Stimulated activated CD8-positive, alpha-beta memory T cell treated with anti-CD3 and anti-CD28 coated beads, Interleukin-2, amount 100 ng/mL, for 1 hour (primary cell): ENCODE measurements at places on chromosomes 1 and 21.

DNA sequence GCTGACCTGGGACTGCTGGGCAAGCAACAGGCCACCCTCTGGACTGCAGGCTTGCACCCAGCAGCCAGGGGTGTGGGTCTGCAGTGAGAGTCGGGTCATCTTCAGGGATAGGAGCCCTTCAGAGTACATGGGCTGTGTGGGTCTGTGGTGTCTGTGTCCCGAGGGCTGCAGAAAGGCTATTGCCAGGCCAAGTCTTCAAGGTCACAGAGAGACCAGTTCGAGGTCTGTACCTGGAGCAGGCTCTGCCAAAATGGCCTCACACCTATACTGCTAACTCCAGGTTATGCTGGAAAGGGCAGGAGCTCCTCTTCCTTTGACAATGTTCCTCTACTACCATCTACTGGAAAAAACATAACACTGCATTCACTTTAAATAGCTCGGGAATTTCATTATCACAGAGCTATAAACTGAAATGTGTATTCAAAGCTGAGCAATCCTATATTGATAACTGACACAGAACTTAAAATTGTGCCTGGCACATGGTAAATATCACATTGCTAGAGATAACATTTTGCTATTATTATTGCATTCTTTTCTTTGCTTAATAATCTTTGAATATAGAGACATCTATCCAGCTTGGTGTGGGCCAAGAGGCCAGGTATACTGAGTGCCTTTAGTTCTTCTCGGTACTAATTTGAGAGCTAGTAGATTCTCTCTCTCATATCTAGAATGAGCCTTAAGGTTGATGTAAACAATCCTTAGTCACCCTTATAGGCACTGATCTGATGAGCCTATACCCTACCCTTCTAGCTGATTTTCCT, 6.9 kb upstream of the DNAH14 start:
- DNase-seq, result no peak

GRCh38 chr1:210233495-210234328, 1.1 kb downstream of the SERTAD4 start:
- no peak for DNase-seq

GRCh38 chr1:21659099-21659923, 9.8 kb downstream of the RAP1GAP start:
- DNase-seq, result peak; percentile 49

- DNase-seq, result no peak
Observed at GRCh38 chr1:198253668-198254067, 96.9 kb downstream of the NEK7 start.
